ENCODE measurements at places on chromosomes 5 and 9. TPM values are rescaled to one million over a fixed set of nuclear protein-coding genes. Genes with fewer than 3 reads are reported as not detected.

Gene IQGAP2
- 2.0 TPM for total RNA-seq

DNA sequence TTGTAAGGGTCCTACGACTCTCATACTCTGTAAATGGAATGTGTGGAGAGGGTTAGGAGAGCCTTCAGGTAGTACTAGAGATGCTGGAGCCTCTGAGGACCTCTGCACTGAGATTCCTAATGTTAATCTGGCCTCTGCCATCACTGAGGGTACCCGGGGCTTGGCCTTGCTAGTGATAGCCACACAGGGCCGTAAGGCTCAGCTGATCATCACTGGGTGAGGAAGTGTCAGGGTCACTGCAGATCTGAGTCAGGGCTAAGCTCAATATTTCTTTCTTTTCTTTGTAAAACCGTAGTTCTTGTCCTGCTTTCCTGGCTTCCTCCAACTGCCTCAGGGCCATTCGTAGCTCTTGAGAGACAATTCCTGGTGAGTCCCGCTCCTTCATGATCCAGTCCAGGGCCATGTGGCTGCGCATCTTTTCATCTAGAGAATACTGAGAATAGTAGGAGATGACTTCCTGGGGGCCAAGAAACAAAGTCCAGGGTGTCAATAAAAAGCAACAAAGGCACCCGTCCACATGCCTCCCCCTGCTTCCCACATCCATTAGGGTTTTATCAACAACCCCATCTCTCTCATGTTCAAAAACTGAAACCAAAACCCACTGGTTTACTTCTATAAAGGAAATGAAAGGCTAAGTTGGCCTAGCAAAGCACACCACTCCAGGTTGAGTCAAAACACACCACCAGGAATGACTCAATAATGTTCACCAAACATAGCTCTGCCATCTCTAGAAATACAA is 47.7 kb downstream of the LIX1 start:
- DNase-seq = no peak
- H3K27me3 ChIP-seq = no peaks in the 10 kb centered on the region
- H3K4me1 ChIP-seq = no peaks in the 10 kb centered on the region
- no peak overlapping the region for H3K4me3 ChIP-seq
- no peaks in the 10 kb centered on the region for H3K36me3 ChIP-seq

- DNase-seq = no peak
- H3K4me3 ChIP-seq = no peak overlapping the region
- H3K27ac ChIP-seq = no peak overlapping the region
- no peaks in the 10 kb centered on the region for H3K4me1 ChIP-seq
- peaks cover 20% of the 10 kb centered on the region for H3K27me3 ChIP-seq
Observed at GRCh38 chr9:88737031-88737430, 202.1 kb downstream of the NXNL2 start.

- no peak for DNase-seq
- H3K36me3 ChIP-seq = peaks cover 5% of the 10 kb centered on the region
- no peak overlapping the region for H3K4me3 ChIP-seq
- peaks cover 9% of the 10 kb centered on the region for H3K4me1 ChIP-seq
- H3K27ac ChIP-seq = no peak overlapping the region
Observed at GRCh38 chr9:4837261-4838188, 44.8 kb downstream of the RCL1 start.

- no peaks in the 10 kb centered on the region for H3K27me3 ChIP-seq
- H3K27ac ChIP-seq = no peak overlapping the region
- H3K4me3 ChIP-seq = no peak overlapping the region
- H3K4me1 ChIP-seq = no peaks in the 10 kb centered on the region
- H3K36me3 ChIP-seq = peaks cover 75% of the 10 kb centered on the region
Observed at GRCh38 chr9:36207546-36208012, 16.9 kb downstream of the CLTA start.

DNA sequence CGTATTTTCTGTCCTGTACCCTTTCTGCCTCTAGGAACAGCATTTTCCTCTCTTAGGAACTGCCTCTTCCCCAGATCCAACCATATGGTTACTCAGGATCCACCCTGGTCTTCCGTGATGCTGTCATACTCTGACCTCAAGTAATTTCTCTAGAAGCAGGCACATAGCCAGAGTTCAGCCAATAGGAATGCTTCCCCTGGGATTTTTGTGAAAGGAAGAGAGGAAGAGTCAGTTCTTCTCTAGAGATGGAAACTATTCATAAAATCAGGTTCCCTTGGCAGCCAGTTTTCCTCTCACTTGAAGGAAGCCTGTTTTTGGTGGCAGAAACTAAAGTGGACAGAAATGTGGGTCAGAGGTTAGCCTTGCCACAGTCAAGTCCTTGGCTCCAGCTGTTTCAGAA is 400.1 kb upstream of the PCSK5 start:
- no peaks in the 10 kb centered on the region for H3K4me1 ChIP-seq
- no peak overlapping the region for H3K4me3 ChIP-seq
- DNase-seq = no peak
- no peak overlapping the region for H3K27ac ChIP-seq

- H3K27ac ChIP-seq = no peak overlapping the region
- H3K36me3 ChIP-seq = no peaks in the 10 kb centered on the region
- H3K4me1 ChIP-seq = peaks cover 69% of the 10 kb centered on the region
- DNase-seq = no peak
- no peak overlapping the region for H3K4me3 ChIP-seq
- H3K27me3 ChIP-seq = no peaks in the 10 kb centered on the region
Observed at GRCh38 chr9:37939575-37940095, 35.7 kb upstream of the SLC25A51 start.

DNA sequence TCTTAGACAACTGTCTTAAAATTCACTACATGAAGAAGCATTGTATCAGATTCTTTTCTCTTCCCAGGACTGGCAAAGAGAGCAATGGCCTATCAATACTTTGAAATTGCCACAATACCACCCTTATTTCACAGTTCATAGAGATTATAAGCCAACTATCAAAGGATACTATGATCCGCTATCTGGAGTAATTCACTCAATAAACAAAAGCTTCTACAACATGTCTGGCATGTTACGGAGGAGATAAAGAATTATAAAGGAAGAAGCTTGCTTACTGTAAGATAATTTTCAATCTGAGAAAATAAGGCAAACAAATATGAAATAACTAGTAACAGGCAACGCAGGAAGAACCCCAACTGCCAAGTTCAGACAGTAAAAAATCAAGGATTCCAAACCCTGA is 114.8 kb downstream of the GNAQ start:
- no peak for DNase-seq
- no peak overlapping the region for H3K4me3 ChIP-seq
- H3K27ac ChIP-seq = no peak overlapping the region
- no peaks in the 10 kb centered on the region for H3K4me1 ChIP-seq
- no peaks in the 10 kb centered on the region for H3K36me3 ChIP-seq

DNA sequence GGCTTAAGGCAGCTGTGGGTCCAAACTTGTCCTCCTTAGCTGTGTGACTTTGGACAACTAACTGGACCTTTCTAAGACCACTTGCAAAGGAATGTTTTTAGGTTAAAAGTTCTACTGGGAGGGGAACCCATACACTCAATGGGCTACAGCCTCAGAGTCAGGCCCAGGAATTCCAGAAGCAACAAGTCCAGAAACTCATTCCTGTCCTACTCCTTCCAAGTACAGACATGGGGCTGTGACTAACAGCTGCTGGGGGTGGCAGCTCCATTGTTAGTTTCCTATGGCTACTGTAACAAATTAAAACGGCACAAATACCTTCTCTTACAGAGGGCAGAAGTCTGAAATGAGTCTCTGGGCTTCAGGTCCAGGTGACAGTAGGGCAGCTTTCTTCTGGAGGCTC is 12.4 kb upstream of the AKNA start:
- H3K27me3 ChIP-seq = no peaks in the 10 kb centered on the region
- H3K4me1 ChIP-seq = no peaks in the 10 kb centered on the region
- DNase-seq = no peak
- no peak overlapping the region for H3K4me3 ChIP-seq
- no peaks in the 10 kb centered on the region for H3K36me3 ChIP-seq
- no peak overlapping the region for H3K27ac ChIP-seq

Data from HCT116 (cell line).